ENCODE measurements at places on chromosomes 1 and 21.

GRCh38 chr1:185400052-185400451, 83.0 kb upstream of the IVNS1ABP start:
- ATAC-seq, result no peak

GRCh38 chr1:246104927-246105326, 402.2 kb downstream of the SMYD3 start:
- ATAC-seq, result no peak

DNA sequence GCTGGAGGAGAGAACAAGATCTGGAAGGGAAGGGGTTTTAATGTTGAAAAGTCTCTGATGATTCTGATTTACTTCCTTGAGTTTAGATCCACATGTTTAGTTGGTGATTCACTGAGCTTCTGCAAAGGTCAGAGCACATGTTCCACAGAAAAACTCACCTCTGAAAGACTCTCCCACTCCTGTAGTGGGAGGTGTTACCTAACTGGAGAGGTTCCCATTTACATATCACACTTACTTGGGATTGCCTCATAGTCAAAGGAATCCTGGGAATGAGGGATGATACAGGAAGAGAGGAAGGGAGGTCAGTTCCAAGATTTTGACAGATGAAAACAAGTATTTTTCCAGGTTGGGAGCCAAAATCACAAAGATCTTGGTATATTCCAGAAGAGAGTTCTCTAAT, 2.7 kb upstream of the NTNG1 start:
- no peak for ATAC-seq

GRCh38 chr1:7509598-7509997, 261.5 kb upstream of the VAMP3 start:
- ATAC-seq, result no peak

DNA sequence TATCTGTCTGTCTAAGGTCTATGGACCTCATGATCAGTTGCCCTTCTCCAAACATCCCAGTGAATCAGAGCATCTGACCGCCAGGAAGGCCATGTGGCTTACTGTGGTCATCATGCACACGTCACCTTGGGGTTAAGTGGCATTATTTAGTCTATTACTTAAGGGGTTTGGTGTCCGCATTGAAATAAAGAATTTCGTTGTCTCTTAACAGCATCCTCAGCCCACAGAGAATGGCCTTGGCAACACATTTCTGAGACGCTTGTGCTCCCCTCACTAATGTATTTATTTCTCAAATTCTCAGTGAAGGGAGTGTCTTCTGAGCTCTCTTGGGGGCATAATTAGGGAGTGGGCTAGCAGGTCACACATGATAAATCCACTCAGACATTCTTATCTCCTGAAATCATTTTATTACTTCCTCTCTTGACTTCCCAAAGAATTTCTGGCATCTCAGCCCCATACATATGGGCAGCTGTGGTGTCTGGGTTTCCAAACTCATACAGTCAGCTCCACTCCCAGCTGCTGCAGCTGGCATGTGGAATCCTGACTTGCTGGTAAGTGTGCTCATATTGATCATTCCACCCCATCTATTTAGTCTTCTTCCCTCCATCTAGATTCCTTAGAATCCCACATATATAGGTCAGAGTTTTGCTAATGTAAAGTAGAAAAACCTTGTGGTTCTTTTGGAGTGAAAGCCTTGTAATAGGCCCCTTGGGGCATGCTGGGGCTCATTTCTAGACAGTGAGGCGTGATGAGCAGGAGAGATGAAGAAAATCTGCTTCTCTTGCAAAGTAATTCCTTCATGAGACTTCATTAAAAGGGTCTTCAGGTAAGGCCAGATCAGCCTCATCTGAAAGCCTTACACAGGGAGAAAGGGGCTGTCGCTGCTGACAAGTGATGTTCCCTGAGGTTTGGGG, 110.5 kb downstream of the HHAT start:
- no peak for ATAC-seq

GRCh38 chr1:186463926-186464325, 3.0 kb upstream of the PDC start:
- ATAC-seq, result no peak

- ATAC-seq, result no peak
Measured at GRCh38 chr1:81398041-81398440, 402.7 kb upstream of the ADGRL2 start.

DNA sequence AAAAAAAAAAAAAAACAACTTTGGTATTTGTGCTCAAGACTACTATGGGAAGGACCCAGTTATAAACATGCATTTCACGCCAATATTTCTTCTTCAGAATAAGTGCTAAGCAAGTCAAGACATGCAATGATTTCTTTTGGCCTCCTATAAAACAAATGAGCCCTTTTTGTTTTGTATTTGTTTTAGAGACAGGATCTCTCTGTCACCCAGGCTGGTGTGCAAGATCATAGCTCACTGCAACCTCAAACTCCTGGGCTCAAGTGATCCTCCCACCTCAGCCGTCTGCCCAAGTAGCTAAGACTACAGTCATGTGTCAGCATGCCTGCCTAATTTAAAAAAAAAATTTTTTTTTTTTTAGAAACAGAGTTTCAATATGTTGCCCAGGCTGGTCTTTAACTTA, 348.7 kb downstream of the PCP4 start:
- ATAC-seq, result no peak

GRCh38 chr1:4978660-4979390, 324.4 kb downstream of the AJAP1 start:
- no peak for ATAC-seq

GRCh38 chr1:23574265-23574754, 15.0 kb upstream of the ID3 start:
- no peak for ATAC-seq
